ENCODE measurements at places on chromosomes 3 and 15. TPM values are rescaled to one million over a fixed set of nuclear protein-coding genes. Genes with fewer than 3 reads are reported as not detected.

MASP1 gene
- 3.8 TPM for total RNA-seq

TUSC7 gene
- total RNA-seq: not detected

MINAR1 gene
- 1.4 TPM for total RNA-seq

GRCh38 chr3:129947538-129948240, 26.8 kb upstream of the TRH start:
- peak; percentile 8 for DNase-seq

GRCh38 chr3:171285287-171285686, 174.9 kb downstream of the TNIK start:
- DNase-seq: no peak

GRCh38 chr15:86040356-86041033, 39.2 kb upstream of the AGBL1 start:
- DNase-seq: no peak

- DNase-seq: no peak
Measured at GRCh38 chr3:160069986-160070385, 81.4 kb downstream of the IL12A start.

- DNase-seq: no peak
Measured at GRCh38 chr3:68186733-68187132, 532.3 kb upstream of the SUCLG2 start.
